Vagina (tissue), 2 donors: ENCODE measurements at places on chromosomes 12 and 14. TPM values are rescaled to one million over a fixed set of nuclear protein-coding genes. Genes with fewer than 3 reads are reported as not detected.

The RPGRIP1 gene
- not detected for total RNA-seq

The TSPAN19 gene
- not detected for total RNA-seq

The MYF6 gene
- total RNA-seq, result not detected

The TEX52 gene
- not detected for total RNA-seq

The COL2A1 gene
- total RNA-seq, result not detected

The ZNF384 gene
- 31.9 TPM for total RNA-seq

The SLC41A2 gene
- total RNA-seq, result 19.9 TPM

The P2RX2 gene
- not detected for total RNA-seq

The TRIP11 gene
- 27.0 TPM for total RNA-seq

The HOXC10 gene
- total RNA-seq, result not detected

The FZD10 gene
- total RNA-seq, result 5.2 TPM

The GLIPR1L1 gene
- not detected for total RNA-seq

The DPF3 gene
- total RNA-seq, result not detected

The EIF2B1 gene
- 55.2 TPM for total RNA-seq

The ATL1 gene
- 6.9 TPM for total RNA-seq

The MMP19 gene
- total RNA-seq, result 21.6 TPM

The LRRIQ1 gene
- total RNA-seq, result 0.25 TPM

The FLVCR2 gene
- 3.7 TPM for total RNA-seq

The MFAP5 gene
- 159 TPM for total RNA-seq

The FGD4 gene
- total RNA-seq, result 38.3 TPM
